CD4-positive, alpha-beta memory T cell (primary cell): ENCODE measurements at places on chromosomes 3 and 15.
A peak's percentile ranks its signal among the peaks of the same experiment; 100 is the strongest.

DNA sequence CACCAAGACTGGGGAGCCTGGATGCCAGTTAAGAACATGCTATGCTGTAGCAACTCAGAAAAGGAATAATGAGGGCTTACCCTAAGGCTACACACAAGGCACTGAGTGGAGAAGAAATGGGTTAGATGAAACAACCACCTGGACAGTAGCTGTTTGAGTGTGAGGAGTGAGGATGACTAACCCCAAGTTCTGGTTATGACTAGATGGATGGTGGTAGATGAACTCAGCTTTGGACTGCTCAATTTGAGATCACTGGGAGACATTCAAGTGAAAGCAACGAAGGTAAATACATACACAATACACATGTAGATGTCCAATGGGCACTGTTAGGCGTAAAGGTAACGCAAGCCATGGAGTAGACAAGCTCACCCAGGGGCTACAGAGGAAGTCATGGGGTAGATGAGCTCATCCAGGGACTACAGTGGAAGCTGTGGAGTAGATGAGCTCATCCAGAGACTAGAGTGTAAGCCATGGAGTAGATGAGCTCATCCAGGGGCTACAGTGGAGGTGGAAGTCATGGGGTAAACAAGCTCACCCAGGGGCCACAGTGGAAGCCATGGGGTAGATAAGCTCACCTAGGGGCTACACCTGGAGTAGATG lies 98.3 kb downstream of the ANO10 start:
- H3K36me3 ChIP-seq, result no peaks in the 10 kb centered on the region
- no peak for DNase-seq
- no peaks in the 10 kb centered on the region for H3K4me1 ChIP-seq

- no peak overlapping the region for H3K27ac ChIP-seq
- no peak overlapping the region for H3K4me3 ChIP-seq
- DNase-seq, result no peak
- H3K36me3 ChIP-seq, result no peaks in the 10 kb centered on the region
These were observed 600.0 kb downstream of the ROBO1 start for GRCh38 chr3:79167651-79168416.

DNA sequence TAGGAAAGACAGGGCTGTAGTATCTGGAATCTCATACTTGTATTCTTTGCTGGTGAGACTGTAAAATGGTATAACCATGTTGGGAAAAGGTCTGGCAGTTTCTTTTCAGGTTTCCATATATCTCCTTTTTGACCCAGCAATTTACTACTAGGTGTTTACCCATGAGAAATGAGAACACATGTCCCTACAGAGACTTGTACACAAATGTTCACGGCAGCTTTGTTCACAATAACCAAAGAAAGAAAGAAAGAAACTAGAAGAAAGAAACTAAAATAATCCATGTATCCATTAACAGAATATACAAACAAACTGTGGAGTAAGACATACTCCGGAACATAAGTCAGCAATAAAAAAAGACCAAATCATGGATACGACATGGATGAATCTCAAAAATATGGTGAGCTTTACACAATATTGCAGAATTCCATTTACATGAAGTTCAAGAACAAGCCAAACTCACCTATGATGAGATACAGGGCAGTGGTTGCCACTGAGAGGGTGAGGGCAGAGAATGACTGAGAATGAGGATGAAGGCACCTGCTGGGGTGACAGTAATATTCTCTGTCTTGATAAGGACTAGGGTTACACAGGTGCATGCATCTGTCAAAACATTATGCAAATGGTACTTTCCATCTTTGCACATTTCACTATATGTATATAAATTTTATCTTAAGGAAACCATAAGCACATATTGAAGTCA lies 2.7 kb downstream of the RFTN1 start:
- H3K27ac ChIP-seq, result peak overlapping the region; percentile 73
- H3K4me1 ChIP-seq, result peaks cover 83% of the 10 kb centered on the region
- no peak overlapping the region for H3K4me3 ChIP-seq
- DNase-seq, result no peak
- no peaks in the 10 kb centered on the region for H3K27me3 ChIP-seq

DNA sequence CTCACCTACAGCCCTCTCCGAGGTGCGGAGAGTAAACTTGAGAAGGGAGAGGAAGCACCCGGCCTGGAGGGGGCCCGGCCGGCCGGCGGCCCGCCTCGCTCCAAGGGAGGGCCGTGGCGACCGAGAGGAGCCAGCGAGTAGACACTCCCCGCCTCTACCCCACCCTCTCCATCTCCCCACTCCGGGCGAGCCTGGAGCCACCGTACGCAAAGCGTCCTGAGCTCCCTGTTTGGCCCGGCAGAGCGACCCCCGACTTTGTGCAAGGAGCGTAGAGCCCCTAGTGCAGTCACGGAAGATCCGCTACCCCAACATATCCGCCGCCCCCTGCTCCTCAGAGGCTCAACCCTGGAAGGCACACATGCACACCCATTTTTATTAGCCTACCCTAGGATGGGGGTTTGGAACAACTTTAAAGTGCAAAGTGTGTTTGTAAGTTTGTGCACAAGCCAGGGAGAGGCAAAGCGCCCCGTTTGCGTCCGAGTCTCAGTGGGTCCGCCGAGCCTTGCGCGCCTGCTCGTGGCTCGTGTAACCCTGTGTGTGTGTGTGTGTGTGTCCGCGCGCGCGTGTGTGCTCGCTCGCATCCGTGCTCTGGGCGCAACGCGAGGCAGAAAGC lies 508 bp upstream of the SMAD6 start:
- peaks cover 15% of the 10 kb centered on the region for H3K27me3 ChIP-seq
- H3K27ac ChIP-seq, result no peak overlapping the region
- peak; percentile 46 for DNase-seq
- H3K4me1 ChIP-seq, result peaks cover 19% of the 10 kb centered on the region
- H3K36me3 ChIP-seq, result no peaks in the 10 kb centered on the region

- H3K27ac ChIP-seq, result no peak overlapping the region
- H3K36me3 ChIP-seq, result peaks cover 46% of the 10 kb centered on the region
- H3K4me3 ChIP-seq, result no peak overlapping the region
- no peaks in the 10 kb centered on the region for H3K4me1 ChIP-seq
- no peak for DNase-seq
These were observed 19.2 kb downstream of the POLG start for GRCh38 chr15:89315375-89315929.

GRCh38 chr3:177110895-177111294 lies 86.4 kb downstream of the TBL1XR1 start:
- H3K4me1 ChIP-seq, result peaks cover 66% of the 10 kb centered on the region
- H3K27me3 ChIP-seq, result no peaks in the 10 kb centered on the region
- no peak overlapping the region for H3K27ac ChIP-seq
- no peaks in the 10 kb centered on the region for H3K36me3 ChIP-seq
- no peak for DNase-seq

DNA sequence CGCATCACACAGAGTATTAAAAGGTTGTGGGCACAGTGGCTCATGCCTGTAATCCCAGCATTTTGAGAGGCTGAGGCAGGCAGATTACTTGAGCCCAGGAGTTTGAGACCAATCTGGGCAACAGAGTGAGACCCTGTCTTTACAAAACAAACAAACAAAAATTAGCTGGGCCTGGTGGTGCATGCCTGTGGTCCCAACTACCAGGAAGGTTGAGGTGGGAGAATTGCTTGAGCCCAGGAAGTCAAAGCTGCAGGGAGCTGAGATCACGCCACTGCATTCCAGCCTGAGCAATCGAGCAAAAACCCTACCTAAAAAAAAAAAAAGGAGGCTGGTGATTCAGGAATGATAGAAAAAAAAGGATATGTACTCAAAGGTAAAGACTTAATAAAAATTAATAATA lies 28.2 kb upstream of the ST6GAL1 start:
- no peak overlapping the region for H3K4me3 ChIP-seq
- H3K27ac ChIP-seq, result no peak overlapping the region
- peaks cover 14% of the 10 kb centered on the region for H3K4me1 ChIP-seq
- no peaks in the 10 kb centered on the region for H3K36me3 ChIP-seq
- H3K27me3 ChIP-seq, result no peaks in the 10 kb centered on the region
- DNase-seq, result no peak

DNA sequence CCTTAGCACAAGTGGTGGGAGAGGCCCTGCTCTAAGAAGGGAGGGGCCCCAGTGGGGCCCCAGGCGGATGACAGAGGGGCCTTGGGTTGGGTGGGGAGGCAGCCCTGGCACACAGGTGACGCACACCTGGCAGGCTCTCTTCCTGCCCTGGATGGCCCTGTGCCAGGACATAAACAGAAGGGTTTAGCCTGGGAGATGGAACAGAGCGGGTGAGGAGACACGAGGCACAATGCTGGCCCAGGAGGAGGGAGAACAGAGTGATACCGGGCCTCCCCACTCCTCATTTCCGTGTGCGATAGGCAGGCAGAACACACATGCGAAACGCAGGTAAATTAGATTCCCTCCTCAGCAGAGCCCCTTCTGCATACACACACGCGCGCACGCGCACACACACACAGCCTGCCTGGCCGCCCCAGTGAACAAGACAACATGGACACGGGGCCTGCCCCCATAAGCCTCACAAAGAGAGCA lies 39.8 kb downstream of the IDH2 start:
- peak; percentile 71 for DNase-seq
- H3K4me3 ChIP-seq, result no peak overlapping the region
- no peaks in the 10 kb centered on the region for H3K36me3 ChIP-seq
- H3K4me1 ChIP-seq, result peaks cover 49% of the 10 kb centered on the region
- H3K27me3 ChIP-seq, result no peaks in the 10 kb centered on the region

GRCh38 chr3:99921986-99922385 lies 104.3 kb downstream of the CMSS1 start:
- DNase-seq, result no peak
- no peaks in the 10 kb centered on the region for H3K4me1 ChIP-seq
- no peaks in the 10 kb centered on the region for H3K36me3 ChIP-seq
- H3K27ac ChIP-seq, result no peak overlapping the region
- no peak overlapping the region for H3K4me3 ChIP-seq
- no peaks in the 10 kb centered on the region for H3K27me3 ChIP-seq

- no peaks in the 10 kb centered on the region for H3K4me1 ChIP-seq
- no peak for DNase-seq
- no peaks in the 10 kb centered on the region for H3K36me3 ChIP-seq
- H3K4me3 ChIP-seq, result no peak overlapping the region
- H3K27ac ChIP-seq, result no peak overlapping the region
- no peaks in the 10 kb centered on the region for H3K27me3 ChIP-seq
These were observed 57.5 kb downstream of the LPP start for GRCh38 chr3:188211476-188211875.

- no peaks in the 10 kb centered on the region for H3K27me3 ChIP-seq
- no peaks in the 10 kb centered on the region for H3K4me1 ChIP-seq
- no peak overlapping the region for H3K27ac ChIP-seq
- no peak for DNase-seq
- no peaks in the 10 kb centered on the region for H3K36me3 ChIP-seq
These were observed 36.3 kb downstream of the LRTM1 start for GRCh38 chr3:54891540-54891897.

GRCh38 chr3:51968170-51968775 lies 1.0 kb upstream of the PCBP4 start:
- H3K4me3 ChIP-seq, result no peak overlapping the region
- peak overlapping the region; percentile 56 for H3K27ac ChIP-seq
- no peak for DNase-seq
- peaks cover 22% of the 10 kb centered on the region for H3K4me1 ChIP-seq

GRCh38 chr15:47721676-47722075 lies 4.4 kb downstream of the SEMA6D start:
- no peak overlapping the region for H3K4me3 ChIP-seq
- H3K27ac ChIP-seq, result no peak overlapping the region
- no peaks in the 10 kb centered on the region for H3K4me1 ChIP-seq
- no peaks in the 10 kb centered on the region for H3K36me3 ChIP-seq

- no peak overlapping the region for H3K27ac ChIP-seq
- no peak for DNase-seq
- peaks cover 51% of the 10 kb centered on the region for H3K36me3 ChIP-seq
These were observed 14.8 kb downstream of the CLK3 start for GRCh38 chr15:74630284-74631086.

DNA sequence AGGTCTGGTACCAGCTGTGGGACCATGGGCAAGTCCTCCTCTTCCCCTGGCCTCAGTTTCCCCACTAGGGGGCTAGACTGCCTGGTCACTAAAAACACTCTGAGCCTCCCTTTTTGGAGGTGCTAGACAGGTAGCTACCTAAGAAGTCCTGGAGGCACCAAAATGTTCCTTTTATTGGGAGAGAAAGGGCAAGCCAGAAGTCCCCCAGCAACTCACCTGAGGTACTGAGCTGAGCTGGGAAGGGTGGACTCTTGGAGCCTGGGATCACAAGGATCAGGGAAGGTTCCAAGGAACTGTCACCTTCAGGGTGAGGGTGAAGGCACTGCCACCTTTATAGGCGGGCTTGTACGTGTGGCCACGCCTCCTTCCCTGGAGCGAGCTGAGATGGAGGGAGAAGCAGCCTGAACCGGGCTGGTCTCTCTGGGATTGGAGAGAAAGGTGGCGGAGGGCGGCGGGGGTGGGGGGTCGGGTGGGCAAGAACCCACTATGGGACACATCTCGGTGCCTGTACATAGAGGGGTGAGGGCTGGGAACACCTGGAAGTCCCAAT lies at the start of gene CYP1A1:
Gene CYP1A1 (minus strand): TSS at position 304 of the 550 bp plus-strand sequence. CDS start 2,431 bp downstream, outside the sequence.
- peak within 1 kb of the TSS; percentile 17 for H3K4me3 ChIP-seq
- no peaks in the 10 kb centered on the region for H3K36me3 ChIP-seq
- H3K4me1 ChIP-seq, result peaks cover 8% of the 10 kb centered on the region
- H3K27me3 ChIP-seq, result no peaks in the 10 kb centered on the region
- DNase-seq, result no peak
- H3K27ac ChIP-seq, result no peak within 1 kb of the TSS

DNA sequence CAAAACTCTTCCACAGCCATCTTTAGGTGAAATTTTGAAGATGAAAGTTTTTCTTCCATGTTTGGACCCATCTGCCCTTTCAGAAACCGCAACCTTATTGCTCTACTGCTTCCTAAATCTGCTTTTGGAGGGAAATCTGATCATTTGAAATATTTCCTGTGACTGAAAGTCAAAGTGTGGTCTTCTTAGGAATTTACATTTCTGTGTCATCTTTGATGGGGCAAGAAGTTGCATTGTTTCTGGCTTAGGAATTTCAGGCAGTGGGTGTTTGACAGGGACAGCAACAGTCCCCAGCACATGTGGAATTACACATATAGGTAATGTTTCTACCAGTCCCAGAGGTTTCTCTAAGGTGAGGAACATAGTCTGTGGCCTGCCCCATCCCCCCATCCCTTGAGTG lies 5.3 kb upstream of the TYRO3 start:
- no peaks in the 10 kb centered on the region for H3K36me3 ChIP-seq
- no peak overlapping the region for H3K4me3 ChIP-seq
- H3K27me3 ChIP-seq, result no peaks in the 10 kb centered on the region

- H3K4me1 ChIP-seq, result peaks cover 55% of the 10 kb centered on the region
- H3K27ac ChIP-seq, result no peak overlapping the region
- no peaks in the 10 kb centered on the region for H3K27me3 ChIP-seq
- DNase-seq, result no peak
- H3K36me3 ChIP-seq, result peaks cover 34% of the 10 kb centered on the region
- H3K4me3 ChIP-seq, result no peak overlapping the region
These were observed 3.4 kb upstream of the TLR9 start for GRCh38 chr3:52228751-52229291.

DNA sequence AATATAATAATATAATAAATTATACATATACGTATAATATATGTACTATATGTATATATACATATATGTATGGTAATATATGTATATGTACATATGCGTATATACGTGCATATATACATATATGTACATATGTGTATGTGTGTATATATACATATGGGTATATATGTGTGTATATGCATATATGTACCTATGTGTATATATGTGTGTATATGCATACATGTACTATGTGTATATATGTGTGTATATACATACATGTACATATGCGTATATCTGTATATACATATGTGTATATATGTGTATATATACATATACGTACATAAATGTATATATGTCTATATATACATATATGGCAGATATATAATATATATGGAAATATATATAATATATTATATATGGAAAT lies 74.8 kb upstream of the ST3GAL6 start:
- H3K4me3 ChIP-seq, result no peak overlapping the region
- H3K27me3 ChIP-seq, result no peaks in the 10 kb centered on the region
- no peaks in the 10 kb centered on the region for H3K36me3 ChIP-seq
- DNase-seq, result no peak

- no peak overlapping the region for H3K4me3 ChIP-seq
- no peak for DNase-seq
- H3K4me1 ChIP-seq, result no peaks in the 10 kb centered on the region
- H3K27me3 ChIP-seq, result no peaks in the 10 kb centered on the region
- no peaks in the 10 kb centered on the region for H3K36me3 ChIP-seq
These were observed 982.3 kb downstream of the DIPK2A start for GRCh38 chr3:144953959-144954358.
